ENCODE measurements at places on chromosomes 12 and 14.

DNA sequence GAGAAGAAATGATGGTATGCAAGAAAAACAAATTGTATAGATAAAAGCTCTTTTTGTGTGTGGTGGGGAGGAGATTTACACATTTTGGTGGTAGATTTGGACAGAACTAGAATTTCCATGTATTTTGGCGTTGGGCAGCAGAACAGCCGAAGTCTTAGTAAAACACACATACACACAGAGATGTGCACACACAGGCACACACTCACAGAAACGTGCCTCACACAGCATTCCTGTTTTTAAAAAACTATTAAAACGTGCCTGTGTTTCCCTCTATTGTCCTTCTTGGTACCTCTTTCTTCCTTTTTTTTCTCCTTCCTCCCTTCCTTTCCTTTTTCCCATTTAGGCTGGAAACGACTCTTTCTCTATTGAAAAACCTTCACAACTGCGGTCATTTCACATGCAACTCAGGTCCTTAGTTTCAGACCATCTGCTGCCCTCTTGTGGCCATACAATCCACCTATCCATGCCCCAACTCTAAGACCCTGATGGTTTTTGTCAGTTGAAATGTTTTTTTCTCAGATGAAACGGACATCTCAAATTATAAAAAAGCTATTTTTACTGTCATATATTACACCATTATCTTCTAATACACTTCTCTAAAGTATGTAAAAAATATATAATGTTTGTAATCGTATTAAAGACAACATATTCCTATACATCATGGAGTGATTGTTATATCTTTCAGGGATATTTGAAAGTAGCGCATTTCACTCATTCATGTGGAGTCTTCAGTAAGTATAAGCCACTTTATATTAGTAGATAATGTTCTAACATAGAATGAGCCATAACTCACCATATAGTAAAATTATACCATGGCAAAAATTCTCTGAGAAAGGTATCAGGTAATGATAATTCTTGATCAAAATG lies 386.7 kb upstream of the NOVA1 start:
- DNase-seq, result no peak

DNA sequence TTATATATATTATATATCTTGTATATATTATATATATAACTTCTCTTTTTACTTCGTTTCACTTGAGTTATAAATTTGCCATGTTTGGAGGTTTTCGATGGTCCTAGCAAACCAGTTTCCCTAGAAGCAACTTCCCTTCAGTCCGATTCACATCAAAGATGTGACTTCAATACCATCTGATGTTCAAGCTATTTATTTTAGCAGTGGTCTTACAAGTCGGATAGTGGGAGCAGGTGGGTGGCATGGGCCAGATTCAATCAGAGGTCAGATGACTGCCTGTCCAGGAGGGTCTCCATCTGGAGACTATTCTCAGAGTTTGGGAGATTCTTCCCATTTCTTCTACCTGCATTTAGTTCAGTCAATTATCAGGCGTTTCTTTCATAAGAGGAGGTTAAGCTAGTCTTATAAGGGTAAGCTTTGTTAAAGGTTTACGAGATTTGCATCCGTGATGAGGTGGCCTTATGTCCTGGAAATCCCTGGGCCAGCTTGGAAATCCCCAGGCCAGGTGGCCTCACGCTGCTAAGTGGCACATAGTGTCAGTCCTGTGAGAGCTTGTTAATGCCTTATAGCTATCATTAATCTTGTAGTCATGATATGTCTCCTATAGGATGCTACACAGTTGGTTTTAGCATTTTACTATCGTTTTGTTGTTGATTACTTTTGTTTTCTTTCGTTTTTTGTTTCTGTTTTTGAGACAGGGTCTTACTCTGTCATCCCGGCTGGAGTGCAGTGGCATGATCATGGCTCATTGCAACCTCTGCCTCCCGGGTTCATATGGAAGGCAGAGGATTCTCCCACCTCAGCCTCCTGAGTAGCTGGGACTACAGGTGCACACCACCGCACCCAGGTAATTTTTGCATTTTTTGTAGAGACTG lies 145.8 kb downstream of the BICD1 start:
- no peak for DNase-seq

DNA sequence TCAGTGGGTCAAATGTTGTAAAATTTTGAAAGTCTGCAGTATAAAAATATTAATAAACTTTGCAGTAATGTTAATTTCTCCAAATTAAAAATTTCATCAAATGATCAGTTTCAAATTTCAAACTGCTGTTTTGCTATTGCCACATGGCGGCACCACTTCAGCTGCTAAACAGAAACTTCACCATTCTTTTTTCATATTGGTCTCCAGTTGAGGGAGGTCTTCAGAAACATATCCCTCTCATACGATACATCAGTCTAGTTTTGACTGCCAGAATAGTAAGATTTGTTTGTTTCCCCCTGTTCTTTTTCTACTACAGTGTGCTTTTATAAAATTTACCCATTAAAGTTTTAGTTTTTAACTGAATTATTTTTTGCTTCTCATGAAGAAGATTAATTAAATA lies 4.2 kb upstream of the TRHDE start:
- no peak for DNase-seq

GRCh38 chr14:98173305-98173704 lies 1098.7 kb downstream of the BCL11B start:
- no peak for DNase-seq

DNA sequence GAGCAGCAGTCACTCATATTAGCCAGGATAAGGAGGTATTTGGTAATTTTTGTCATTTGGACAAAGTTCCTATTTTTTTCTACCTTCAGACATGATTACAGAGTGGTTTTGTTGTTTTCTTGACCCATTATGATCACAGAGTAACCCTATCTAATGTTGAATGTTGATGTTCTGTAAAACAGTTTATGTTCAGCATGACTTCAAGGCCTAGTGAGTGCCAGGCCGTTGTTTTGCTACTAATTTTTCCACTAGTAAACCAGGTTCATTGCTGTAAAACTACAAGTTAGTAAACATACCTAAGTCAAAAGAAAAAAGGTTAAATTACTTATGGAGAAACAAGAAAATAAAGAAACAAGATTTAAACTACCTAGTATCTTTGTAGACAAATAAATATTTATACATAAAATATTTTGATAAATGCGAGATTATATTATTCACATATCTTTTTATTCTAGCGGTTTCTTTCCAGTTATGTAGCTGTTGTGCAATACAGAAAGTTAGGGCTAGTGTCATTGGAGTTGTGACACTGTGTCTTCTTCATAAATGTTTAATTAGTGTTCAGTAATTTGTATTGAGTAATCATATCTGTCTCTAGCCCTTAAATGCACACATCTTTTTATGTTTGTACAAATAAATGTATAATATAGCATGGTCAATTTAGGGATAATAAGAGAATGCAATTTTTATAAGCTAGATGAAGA lies 16.5 kb downstream of the ETNK1 start:
- no peak for DNase-seq

DNA sequence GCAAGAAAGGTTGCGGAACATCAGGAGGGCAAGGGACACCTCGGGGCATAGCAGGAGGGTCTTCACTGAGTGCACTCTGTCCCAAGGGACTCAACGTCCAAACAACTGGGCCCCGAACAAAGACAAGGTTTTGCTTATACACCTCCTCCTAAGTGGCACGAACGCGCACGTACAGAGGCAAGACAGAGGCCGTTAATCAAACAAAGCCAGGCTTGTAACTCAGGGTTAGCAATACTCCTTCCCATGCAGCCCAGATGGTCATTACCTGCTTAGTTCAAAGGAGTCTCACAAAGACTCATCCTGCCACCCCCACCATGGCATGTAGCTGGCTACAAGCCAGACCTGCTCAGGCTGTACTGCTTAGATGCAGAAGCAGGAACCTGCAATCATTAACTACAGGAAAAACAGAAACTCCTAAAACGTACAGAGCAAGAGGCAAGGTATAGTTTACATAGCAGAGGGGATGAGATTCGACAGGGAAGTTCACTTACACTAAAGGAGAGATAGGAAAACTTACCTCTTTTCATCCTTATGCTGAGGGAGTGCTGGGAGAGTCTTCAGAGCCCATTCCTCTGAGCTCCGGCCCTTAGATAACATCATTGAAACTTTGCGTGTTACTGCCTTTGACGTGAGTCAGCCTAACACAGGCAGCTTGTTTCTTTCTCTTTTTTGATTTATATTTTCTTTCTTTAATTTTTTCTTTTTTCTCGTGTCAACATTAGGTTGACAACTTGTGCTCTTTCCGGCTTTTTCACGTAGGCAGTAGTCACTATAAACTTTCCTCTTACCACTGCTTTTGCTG lies 1319.1 kb downstream of the TMEM121 start:
- DNase-seq, result no peak

DNA sequence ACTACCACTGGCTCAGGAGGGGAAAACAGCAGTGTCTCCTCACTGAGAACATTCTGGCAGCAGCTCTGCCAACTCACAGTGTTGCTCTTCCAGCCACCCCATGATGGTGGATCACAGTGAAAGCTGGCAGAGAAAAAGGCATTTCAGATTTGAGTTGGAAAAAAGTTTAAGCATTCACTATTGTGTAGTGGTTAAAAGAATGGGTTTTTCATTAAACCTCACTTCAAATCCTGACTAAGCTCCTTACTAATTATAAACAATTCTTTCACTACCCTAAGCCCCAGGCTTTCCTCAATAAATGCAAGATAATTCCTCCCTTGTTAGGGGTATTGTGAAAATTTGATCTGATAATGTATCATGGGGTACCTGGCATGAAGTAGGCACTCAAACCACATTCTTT lies 518.1 kb downstream of the SNAPC1 start:
- no peak for DNase-seq

GRCh38 chr14:91125801-91126200 lies 11.9 kb downstream of the DGLUCY start:
- no peak for DNase-seq

DNA sequence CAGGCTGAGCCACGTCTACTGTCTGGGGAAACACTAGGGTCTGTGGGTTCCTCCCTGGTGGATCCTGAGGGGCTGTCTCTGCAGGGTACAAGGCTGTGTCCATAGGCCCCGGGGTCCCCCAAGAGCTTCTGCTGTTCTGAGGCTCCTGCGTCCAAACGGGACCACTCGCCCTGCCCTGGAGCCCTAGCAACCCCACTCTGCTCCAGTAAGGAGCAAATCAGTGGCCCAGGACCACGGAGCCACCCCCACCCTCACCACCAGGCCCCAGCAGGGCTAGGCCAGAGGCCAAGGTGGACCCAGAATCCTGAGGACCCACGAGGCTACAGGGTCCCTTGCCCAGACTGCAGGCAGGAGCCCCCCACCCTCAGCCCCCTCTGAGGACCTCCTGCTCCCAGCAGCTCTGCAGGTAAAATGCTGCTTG lies 75.1 kb upstream of the GALNT9 start:
- no peak for DNase-seq

DNA sequence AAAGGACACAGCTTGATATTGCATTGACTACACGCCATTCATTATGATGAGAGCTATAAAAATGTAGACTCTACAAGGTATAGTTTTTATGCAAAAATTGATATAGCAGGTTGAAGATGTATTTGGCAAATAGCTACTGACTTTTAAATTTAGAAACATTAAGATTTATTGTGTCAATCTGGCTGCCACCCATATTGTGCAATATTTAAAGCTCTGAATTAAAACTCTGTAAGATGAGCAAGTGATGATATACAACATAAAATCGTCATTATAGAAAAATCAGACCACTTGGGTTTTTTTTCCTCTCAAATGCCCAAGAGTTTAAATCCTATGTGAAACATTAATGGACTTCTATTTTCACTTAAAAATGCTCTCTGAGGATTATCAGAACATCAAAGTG lies 36.8 kb upstream of the E2F7 start:
- no peak for DNase-seq

GRCh38 chr12:3085341-3086139 lies 8.4 kb downstream of the TSPAN9 start:
- no peak for DNase-seq

GRCh38 chr12:94167756-94168416 lies 19.5 kb downstream of the PLXNC1 start:
- no peak for DNase-seq

DNA sequence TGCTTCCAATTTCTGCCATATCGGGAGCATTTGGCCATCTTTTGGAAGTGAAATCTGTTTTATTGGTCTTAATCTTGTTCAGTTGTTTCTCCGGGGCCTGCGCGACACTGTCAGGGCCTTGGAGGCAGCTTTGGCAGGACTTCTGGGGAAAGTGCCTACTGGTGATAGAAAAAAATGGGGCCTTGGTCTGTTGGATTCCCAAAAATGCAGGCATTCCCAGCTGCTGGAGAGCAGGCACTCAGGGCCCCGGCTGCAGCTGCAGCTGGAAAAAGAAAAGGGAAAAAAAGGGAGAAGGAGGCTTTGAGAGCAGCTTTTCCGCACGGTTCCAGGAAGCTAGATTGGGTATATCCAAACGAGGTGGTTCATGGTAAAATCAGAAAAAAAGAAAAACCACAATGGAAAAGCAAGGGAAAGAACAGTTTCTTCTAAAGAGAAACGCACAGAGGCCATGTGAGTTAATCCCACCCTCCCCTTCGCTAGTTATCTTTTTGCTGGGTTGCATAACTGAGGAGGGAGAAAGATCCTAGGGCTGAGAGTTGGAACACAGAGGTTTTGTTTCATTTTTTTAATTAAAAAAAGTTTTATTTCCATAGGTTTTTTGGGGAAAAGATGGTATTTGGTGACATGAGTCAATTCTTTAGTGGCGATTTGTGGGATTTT lies 134.7 kb upstream of the RFLNA start:
- no peak for DNase-seq

DNA sequence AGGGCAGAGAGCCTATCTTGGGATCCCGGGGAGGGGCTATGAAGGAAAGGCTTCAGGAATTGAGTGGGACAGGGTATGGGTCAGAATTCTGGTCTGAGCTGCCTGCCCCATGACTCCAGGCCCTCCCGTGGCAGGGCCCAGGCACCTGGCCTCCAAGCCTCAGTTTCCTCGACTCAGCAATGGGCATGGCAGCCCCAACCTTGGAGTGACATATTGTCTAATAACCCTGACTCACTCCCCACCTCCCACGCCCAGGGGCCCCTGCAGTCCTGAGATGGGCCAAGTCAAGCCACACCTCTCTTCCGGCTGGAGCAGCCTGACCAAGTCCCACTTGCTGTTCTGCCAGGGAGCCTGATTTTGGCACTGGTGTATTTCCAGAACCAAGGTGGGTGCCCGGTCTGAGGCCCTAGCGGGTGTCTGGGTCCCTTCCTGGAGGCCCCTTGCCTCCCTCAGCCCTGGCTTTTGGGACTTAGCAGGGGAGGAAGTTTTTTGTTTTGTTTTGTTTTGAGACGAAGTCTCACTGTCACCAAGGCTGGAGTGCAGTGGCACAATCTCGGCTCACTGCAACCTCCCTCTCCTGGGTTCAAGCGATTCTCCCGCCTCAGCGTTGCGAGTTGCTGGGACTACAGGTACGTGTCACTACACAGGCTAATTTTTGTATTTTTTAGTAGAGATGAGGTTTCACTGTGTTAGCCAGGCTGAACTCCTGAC lies 40.3 kb upstream of the RCOR1 start:
- no peak for DNase-seq

DNA sequence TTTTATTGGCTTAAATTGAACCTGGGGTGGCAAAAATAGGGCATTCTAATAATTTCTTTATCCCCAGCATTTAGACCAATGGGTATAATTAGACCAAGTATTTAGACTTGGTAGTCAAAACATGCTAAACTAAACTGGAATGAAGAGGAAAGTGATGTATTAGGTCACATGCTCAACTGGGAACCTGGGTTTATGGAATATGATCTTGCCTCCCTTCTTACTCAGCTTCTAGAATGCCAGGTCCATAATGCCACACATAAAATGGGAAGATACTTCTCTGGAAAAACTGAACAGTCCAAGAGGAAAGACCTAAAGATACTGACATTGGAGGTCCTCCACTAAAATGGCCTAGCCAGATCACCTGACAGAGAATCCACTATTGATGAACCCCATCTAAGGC lies 6.2 kb upstream of the BIN2 start:
- DNase-seq, result no peak

Data from HFFc6 (cell line).